ENCODE measurements at places on chromosomes 16 and 17.
A peak's percentile ranks its signal among the peaks of the same experiment; 100 is the strongest.

DNA sequence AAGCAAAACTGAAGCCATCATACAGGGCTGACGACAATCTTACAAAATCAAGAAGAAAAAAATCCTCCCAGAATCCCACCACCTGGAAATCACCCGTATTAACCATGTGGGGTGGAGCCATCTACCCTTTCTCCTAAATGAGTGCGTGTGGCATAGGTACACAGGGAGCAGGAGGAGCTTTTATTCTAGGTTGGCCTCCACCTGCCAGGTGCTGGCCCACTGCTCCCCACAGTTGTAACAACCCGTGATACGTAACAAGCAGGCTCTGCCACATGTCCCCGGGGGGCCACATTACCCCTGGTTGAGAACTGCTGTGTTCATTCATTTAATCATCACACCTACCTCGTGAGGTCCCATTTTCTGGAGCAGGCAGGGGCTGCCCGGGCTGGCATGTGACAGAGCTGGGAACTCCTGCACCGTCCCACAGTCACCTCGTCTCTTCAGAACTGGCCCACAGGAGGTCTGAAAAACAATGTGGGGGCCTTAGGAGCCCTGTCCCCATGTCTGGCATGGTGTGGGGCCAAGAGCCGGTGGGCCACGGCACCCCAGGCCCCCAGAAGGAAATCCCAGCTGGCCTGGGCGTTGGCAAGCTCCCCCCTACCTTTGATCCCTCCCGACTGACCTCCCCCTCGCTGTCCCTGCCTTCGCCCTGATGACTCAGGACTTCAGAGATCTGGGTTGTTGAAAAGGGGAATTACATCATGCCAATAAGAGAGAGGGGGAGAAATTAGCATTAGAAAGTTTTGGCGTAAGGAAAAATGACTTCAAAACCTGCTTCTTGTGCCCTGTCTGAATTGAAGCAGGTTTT lies 12.9 kb downstream of the CMIP start:
- no peak for DNase-seq

DNA sequence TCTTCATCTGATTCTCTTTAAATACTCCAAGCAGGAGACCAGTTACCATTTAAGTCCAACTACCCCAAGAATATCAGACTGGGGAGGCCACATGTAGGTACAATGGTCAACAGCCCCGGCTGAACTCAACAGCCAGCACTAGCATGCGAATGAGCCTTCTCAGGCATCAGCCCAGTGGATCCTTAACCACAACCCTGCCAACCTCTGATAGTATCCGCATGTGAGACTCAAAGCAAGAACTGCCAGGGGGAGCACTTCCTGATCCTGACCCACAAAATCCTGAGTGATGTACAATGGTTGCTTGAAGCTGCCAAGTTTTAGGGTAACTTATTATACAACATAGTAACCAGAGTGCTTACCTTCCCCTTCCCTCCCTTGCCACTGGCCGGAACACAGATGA lies 4.0 kb downstream of the PYY start:
- no peak for DNase-seq

DNA sequence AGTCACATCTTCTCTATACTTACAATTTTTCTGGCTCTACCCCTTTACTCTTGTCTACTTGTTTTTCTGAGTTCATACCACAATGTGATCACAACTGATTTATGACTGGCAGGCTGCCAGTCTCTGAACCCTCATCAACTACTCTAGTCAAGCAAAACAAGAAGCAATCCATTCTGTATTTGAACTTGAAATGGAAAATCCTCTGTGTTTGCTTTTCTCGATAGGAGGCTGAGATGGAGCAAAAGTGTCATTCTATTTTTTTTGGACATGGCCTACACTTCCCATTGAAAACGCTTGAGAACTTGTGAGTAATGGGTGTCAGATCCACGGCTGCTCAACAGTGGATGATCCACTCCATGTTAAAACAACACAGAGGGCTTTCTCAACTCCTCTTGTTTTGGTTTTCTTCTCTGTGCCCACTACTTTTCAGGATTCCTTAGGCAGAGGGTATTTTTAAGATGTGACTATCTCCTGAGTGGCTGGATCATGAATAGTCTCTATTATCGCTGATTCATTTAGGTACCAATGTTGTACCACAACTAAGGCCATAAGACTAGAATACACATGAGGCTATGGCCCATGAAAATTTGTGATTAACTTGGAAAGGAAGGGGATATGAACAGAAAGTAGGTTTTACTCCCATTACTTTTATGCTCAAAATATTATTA lies 11.7 kb downstream of the TMEM100 start:
- no peak for DNase-seq

DNA sequence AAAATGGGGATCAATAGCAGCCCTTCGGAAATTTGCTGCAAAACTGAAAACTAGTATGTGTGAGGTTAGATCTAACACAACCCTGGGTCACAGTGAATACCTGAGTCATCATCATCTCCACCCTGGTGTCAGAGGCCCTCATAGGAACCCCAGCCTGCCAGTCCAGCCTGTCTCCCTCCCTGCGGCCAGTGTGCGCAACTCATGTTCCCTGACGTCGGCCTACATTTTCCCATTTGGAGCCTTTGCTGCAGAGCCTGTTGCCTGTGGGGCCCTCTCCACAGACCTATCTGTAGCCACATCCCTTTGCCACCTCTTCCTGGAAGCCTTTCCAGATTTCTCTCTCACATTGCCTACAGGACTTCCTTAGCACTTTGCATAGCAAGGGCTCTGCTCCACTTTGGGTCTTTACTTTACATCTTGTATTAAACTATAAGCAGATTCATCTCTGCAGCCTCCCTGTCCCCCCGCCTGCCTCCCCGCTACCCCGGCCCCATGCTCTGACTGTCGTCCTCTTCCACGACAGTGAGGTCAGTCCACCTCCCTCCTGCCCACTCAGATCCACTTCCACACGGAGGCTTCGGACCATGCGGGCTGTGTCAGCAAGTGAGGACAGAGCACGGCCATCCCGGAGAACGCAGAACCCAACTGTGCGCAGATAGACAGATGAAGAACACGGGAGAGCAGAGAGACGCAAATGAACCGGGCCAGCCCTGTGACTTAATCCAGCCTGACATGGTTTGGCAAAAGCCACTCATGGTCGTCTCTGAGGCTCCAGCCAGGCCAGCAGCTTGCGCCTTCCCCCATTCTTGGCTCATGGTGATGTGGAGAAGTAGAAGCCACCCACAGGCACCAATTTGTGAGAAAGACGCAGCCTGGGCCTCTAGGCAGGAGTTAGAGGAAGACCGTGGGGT lies 31.0 kb downstream of the NGFR start:
- no peak for DNase-seq

DNA sequence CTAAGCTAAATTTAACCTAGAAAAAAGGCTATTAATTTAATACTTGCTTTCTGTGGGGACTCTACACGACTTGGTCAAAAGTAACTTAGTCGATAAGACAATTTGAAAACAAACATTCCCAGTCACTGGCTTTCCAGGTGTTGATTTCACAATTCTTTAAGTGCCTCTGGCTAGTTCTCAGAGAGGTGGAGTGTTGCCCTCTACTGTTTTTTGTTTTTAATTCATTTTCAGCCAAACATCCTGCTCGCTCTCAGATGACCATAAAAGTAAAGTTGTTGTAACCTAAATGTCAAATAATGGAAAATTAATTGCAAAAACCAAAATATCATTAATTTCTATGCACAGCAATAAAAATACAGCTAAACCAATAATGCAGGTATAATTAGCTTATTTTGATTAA lies 107.1 kb downstream of the MYO1D start:
- no peak for DNase-seq

GRCh38 chr16:82728901-82729300 lies 102.1 kb downstream of the CDH13 start:
- DNase-seq: no peak

DNA sequence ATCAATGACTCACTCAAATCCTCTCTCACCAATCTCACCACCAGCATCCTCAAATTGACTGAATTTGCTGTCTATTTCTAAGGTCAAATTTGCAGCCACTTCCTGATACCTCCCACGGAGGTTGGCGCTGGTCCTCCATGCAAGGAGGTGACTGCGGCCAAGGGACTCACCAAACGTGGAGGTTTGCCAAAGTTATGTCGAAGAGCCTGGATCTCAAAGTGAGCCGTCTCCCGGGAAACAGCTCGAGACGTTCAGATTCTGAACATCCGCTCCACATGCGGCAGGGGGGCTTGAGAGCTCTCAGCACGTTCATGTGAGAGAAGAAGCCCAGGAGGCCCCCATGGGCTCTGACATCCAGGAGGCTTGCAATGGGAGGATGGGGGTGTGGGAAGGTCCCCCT lies 22.6 kb downstream of the LGALS3BP start:
- DNase-seq: no peak

DNA sequence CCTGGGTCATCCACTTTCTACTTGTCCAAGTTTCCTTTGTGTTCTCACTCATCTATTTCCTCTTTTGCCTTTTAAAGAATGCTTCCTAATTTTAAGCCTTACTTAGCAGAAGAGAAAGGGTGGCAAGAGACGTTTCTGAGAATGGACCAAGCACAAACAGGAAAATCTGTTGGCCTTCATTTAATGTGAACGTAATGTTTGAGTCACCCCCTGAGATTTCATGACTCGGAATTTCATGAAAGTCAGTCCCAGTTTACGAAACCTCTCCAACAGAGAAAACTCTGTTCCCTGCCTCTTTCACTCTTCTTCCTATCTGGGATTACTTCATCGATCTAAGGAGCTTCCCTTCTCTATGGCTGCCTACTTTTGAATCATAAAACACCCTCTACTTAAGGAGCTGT lies at the start of gene CD300E:
Gene CD300E, minus strand, starts transcription at position 46 of the 401 bp plus-strand sequence. CDS start 117 bp downstream, outside the sequence.
- no peak for DNase-seq

DNA sequence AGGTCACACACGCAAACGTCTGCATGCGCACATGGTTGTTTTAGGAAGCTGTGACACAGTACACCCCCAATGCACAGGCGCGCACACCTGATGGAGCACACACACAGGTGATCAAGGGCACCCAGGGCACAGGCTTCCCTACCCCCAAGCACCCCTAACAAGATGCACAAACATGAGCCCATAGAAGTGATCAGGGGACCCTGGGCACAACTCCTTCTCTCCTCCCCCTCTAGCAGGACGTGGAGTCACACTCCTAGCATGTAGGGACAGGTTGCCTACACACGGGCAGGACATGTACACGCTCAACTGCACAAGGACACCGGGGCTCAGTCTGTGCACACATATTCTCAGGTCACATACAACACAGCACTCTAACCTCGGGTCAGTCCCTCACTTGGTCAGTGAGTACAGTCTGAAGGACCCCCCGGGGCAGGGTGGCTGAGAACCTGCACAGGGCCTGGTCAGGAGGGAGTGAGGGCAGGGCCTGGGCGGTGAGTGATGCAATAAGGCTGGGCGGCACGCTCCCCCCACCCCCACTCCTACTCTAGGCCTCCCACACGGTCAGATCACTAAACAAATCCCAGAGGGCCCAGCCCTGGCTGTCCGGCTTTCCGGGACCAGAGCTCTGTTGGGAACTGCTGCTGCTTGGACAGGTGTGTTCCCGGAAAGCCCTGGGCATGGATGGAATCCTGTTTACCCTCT lies 751 bp upstream of the DOC2B start:
- DNase-seq: no peak

- no peak for DNase-seq
Measured at GRCh38 chr17:66541461-66542128, 239.2 kb downstream of the PRKCA start.

DNA sequence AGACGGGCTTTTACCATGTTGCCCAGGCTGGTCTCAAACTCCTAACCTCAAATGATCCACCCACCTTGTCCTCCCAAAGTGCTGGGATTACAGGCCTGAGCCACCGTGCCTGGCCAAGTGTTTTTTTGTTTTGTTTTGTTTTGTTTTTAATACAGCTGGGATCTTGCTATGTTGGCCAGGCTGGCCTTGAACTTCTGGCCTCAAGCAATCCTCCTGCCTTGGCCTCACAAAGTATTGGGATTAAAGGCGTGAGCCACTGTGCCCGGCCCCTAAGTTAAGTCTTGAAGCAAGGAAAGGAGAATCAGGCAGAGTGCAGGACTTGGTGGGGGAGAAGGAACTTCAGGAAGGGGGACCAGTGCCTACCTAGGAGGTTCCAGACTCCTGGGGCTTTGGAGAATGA lies 51.7 kb upstream of the NOL11 start:
- DNase-seq: no peak

- DNase-seq: no peak
Measured at GRCh38 chr17:72430611-72431432, 310.0 kb downstream of the SOX9 start.

DNA sequence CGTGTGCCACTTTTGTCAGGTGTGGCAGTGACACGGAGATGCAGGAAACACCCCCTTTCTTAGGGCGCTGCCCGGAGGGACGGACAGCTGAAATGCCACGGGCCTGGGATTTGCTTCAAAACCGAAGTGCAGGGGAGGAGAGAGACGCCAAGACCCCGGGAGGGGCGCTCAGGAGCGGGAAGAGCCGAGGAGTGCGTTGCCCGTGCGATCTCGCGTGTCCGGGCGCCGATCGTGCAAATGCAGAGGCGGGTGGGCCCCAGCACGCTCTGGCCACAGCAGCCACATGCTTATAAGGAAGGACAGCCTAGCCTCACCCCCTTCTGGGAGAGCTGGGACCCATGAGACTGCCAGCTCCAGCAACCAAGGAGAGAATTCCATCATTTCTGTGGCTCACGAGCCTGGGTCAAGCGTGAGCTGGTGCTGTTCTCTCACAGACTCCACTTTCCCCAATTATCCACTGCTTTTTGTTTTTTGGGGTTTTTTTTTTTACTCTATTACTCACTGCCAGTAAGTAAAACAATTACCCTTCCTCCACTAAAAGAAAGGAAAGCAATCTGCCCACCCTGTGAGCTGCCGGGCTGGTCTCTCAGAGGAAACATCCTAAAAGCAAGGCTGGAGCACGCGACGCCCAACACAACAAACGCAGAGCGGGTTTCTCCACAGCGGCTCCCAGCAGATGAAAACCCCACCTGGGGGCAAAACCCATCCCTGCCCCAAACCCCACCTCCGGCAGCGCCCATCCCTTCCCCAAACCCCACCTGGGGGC lies 27.2 kb upstream of the C16orf95 start:
- no peak for DNase-seq

- no peak for DNase-seq
Measured at GRCh38 chr16:15539197-15539596, 103.8 kb downstream of the MARF1 start.

GRCh38 chr17:35373984-35374765 lies 754 bp upstream of the SLFN11 start:
- no peak for DNase-seq

DNA sequence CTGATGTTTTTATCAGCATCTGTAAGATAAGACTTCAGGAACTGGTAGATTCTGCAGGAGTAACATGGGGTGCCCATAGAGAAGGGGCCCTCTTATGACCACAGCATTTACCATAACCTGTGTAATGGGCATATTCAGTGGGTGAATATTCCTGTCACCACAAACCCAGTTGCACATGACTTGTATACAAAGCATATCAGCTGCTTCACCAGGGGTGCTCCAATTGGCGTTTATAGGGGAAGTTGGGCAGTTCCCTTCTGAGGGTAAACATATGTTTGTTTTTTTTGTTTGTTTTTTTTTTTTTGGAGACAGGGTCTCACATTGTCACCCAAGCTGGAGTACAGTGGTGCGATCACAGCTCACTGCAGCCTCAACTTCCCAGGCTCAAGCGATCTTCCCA lies 11.5 kb upstream of the ZG16 start:
- DNase-seq: no peak

GRCh38 chr17:38667099-38667786 lies 7.5 kb downstream of the EPOP start:
- DNase-seq: peak; percentile 57

All from putamen (tissue), 1 donor.